ENCODE measurements at places on chromosomes 4 and X.

DNA sequence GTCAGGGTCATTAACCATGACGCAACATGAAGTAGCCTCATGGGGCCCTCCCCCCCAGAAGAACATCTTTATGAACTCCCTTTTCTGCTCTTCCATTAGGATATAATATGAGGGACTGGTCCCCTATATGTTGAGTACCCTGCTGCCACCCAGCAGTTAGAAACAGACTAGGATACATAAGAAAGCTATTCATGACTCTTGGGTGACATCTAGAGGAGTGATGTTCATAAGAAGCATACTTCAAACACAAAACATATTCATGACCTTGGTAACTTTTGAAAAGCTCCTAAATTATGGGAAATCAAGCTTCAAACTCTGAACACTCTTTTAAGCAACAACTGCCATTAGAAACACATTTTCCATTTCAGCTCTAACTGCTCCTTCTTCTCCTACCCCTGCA, 155.2 kb upstream of the SPIN4 start:
- DNase-seq = peak; percentile 39

- no peak for DNase-seq
Observed at GRCh38 chr4:858041-858481, 32.1 kb upstream of the CPLX1 start.

DNA sequence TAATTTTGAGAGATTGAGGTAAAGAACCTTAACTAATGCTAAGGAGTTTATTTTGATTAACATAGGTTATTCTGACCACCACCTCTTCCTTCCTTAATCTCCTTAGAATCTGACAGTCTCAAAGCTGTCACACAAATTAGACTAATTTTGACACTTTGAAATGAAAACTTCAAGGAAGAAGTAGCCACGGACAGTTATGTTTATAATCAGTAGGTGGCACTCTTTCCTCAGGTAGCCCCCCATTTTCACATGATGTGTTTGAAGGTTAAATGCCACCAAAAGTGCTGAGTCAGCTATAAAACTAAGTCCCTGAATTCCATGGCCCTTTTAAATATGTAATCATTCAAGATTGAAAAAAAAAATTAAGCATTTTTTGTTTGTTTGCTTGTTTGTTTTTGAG, 22.4 kb downstream of the TMEM33 start:
- no peak for DNase-seq

GRCh38 chr4:56360071-56360470, 27.2 kb downstream of the AASDH start:
- DNase-seq = no peak

- no peak for DNase-seq
Observed at GRCh38 chr4:15434091-15434490, 6.3 kb downstream of the C1QTNF7 start.

- DNase-seq = no peak
Observed at GRCh38 chr4:85701861-85702321, 226.9 kb downstream of the ARHGAP24 start.

DNA sequence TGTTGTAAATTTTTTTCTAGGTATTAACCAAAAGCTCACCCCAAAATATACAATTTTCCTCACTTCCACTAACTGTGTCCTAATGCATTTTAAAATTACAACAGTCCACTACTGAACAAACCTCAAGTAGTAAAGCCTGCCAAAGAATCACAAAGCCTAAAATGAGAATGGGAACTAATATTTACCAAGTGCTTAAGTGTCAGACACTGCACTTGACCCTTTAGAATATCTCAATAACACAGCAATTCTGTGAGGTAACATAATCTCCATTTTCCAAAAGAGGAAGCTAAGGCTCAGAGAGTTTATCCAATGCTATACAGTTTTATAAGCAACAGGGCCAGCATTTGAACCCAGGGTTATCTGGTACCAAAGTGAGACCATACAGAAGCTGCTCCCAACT, 4.9 kb downstream of the SLC9A7 start:
- DNase-seq = no peak

DNA sequence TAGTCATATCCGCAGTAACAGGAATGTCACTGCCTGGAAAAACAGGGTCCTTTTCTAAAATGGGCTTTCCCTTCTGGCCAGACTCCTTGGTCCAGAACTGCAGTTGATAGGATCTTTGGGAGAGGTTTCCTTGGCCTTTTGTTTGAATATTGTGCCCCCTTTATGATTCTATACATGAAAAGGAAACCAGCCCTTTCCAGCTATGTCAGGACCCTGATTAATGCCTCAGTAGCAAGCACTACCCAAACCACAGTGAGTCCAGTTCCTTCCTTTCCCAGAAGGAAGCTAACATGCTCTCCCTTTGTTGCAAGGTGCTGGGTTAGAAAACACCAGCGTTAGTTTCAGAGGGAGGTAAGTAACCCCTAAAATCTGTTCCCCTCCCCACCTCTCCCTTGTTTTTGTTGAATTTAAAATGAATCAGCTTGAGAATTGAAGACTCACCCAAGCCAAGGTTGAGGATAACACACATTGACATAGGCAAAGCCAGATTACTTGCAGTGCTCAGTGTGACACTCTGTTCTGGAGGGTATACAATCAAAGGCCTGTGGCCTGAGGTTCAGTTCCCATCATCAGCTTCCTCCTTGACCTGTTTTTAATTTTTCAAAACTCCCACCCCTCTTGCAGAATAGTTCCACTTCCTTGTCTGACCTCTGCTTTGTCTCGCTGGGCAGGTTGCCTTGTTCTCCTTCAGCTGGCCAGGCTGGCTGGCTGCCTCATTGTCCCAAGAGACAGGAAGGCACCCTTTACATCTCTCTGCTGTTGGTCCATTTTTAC, 87.6 kb upstream of the PLAC1 start:
- no peak for DNase-seq

DNA sequence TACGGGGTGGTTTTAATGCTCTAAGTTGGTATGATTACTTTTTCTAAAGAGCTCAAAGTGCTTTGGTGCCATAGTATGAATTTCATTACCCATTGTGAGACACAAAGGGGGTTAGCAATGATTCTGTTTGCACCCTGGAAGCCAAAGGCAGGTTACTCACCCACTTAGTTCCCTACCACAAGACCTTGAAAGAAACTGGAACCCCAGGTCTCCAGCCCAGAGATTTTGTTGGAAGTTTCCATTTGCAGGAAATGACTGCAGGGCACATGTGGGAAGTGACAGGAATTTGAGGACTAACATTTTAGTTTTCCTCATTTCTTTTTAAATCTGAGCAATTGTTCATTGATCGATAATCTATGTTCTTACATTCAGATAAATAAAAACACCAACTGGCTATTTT, 1.8 kb upstream of the HS3ST1 start:
- no peak for DNase-seq

DNA sequence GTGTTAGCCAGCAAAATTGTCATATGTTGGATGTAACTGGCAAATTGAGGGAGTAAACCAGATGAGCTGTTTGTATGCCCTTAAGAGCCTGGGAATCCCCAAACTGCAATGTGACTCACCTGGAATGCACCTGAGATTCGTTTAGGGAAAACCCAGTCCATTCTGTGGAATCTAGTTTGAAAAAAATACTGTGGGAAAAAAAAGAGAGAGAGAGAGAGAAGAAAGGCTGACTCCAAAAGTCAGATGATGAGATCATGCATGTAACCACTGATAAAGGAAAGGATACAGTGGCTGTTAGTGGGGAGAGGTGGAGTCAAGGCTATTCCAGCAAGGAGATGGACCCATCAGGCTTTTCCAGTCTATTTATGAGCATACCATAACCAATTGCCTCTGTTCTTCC, 48.5 kb downstream of the SLC9A7 start:
- peak; percentile 29 for DNase-seq

DNA sequence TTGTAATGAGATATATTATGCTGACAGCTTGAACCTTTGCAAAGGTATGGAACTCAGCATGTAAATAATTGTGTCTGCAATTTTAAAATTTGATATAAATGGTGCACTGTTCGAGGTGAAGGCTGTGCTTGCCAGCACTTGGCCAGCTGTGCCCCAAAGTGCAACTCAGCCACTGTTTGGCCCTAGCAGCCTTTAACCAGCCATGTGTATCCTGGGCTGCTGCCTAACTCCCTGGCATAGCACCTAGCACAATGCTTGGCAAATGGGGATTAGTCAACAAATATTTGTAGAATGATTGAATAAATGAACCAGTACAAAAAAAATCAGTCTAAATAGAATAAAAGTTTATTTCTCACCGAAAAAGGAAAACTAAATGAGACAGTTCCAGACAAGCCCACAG, 83.8 kb upstream of the ZIC3 start:
- DNase-seq = no peak

- no peak for DNase-seq
Observed at GRCh38 chr4:19888587-19888986, 363.1 kb upstream of the SLIT2 start.

GRCh38 chr4:55068522-55068921, 56.9 kb downstream of the KDR start:
- DNase-seq = no peak

DNA sequence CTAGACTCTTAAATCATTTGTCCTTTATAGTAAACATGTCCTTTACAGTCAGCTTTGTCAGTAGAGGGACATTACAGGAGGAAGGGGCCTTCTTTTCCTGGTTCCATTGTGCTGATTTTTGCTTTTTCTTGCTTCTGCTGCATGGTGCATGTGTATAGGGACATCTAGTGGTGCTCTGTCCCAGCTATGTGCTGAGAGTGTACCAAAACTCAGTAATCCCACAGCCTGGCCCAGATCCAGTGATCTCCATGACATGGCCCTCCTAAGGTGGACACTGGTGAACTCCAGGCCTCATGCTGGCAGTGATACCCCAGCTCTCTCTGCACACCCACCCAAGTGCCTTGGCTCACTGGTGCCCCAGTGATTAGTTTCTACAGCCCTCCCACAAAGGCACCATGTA, 45.2 kb downstream of the MAGEB17 start:
- peak; percentile 3 for DNase-seq

DNA sequence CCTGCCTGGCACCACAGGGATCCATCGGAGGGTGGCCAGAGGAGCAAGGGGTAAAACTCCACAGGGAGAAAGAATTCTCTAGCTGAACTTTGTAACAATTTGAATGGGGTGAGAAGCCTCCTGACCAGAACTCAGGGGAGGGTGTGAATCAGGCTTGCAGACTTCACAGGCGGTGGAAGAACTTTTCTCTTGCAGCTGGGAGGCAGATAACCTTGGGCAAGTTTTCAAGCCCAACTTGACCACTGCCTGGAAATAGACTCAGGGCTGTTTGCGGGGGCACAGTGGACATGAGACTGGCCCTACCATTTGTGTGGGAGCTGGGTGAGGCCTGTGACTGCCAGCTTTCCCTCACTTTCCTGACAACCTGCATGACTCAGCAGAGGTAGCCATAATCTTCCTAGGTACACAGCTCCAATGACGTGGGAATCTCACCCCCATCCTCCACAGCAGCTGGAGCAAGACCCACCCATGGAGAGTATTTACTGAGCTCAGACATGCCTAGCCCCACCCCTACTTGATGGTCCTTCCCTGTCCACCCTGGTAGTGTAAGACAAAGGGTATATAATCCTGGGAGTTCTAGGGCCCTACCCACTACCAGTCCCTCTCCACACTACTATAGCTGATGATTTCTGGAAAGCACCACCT, 210.0 kb upstream of the AGTR2 start:
- DNase-seq = no peak

GRCh38 chr4:169070895-169071218, 60.8 kb upstream of the CBR4 start:
- DNase-seq = no peak

- DNase-seq = no peak
Observed at GRCh38 chr4:182074810-182075209, 168.4 kb upstream of the TENM3 start.

DNA sequence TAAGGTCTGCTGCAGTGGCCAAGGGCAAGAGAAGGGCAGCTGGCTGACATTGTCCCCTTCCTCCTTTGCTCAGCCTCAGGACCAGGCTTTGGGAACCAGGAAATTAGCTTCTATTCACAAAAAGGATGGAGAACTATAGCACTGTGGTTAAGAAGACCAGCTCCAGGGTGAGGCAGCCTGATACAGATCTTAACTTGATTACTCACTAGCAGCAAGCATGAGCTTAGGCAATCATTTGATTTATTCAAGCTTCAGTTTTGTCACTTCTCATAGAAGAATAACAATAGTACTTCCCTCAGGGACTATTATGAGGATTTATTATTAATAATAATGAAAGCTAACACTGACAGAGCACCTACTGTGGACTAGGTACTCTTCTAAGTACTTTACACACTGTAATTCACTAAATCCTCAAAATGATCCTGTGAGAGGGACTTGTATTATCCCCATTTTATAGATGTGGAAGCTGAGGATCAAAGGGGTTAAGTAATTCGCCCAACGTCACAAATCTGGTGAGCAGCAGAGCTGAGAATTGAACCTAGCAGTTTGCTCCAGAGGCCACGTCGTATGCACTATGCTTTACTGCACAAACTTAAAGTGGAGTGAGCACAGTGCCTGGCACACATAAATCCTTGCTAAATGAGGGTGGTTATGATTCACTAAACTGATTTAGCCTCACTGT, 130.4 kb upstream of the PAK3 start:
- DNase-seq = no peak

DNA sequence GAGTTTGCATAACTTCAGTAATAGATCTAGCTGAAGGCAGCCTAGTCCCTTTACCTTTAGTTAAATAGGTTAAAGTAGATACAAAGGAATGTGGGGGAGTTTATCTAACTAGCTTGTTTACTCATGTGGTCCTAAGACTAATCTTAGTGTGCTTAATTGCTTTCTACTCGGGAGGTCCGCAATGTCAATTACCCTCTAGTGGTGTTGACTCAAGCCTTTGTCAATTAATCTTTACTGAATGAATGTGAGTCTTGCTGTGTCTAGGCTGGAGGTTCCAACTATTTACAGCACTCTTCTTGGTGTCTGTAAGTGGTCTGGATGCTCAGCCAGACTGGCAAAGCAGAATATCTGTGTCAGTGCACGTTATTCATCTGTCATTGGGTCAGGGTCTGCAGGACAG, 17.9 kb upstream of the YTHDC1 start:
- DNase-seq = no peak

DNA sequence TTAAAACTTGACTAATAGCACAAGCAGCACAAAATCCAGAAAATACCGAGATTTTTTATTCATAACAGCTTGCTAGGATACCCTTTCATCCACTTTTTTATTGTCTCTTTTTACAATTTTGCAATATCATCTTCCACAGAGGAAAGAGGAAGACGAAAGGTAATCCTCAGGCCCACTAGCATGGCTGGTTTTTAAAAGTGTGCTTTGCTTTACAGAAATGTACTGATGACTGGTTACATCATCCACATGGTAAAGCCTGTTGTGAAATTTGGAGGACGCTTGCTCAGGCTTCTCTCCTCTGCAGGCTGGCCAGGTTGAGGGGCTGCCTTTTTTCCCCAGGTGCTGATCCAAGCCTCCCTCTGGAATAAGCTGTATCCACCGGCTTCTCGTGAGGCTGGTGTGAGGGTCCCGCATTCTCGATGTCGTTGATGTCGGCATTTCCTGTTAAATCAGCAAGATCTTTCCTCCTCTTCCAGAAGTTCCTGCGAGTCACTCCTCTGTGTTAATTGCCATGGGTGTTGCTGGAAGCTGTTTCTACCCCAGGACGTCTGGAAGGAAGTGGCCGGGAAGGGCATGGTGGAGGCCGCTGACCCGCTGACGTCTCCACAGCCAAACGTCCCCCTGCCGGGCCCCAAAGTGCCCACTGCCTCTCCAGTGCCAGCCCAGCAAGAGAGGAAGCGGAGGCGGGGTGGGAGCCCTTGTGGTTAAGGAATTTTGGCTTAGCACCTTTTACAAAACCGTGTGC, 5.8 kb upstream of the DGKQ start:
- DNase-seq = peak; percentile 11

DNA sequence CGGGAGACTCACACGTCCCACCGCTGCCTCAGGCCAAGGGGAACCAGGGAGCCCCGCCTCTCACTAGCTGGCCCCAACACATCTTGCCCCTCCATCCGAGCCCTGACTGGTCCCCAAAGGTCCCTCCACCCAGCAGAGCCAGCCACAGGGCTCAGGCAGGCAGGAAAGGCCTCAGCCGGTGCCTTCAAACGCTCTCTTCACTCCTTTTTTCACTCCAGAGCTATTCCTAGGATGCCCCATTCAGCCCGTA, 1.5 kb upstream of the ARHGAP4 start:
- no peak for DNase-seq

All from fibroblast of skin of back (primary cell).